ENCODE measurements at places on chromosomes 7 and 10.

DNA sequence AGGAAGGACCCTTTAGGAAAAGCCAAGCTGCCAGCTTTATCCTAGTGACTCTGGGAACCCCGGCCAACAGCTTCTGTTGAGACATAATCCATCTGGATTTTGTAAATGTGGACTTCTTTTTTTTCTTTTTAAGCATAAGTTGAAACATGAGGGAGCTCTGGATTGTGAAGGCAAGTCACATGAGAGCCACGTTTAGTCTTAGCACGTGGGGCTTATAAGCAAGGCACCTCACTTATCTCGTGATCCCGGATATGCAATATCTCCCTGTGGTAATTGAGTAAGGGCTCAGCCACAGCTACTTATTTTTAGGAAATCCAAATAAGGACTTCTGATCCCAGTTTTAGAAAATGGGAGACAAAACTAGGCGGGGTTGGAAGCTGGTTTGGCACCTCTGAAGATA, 111.2 kb upstream of the PTN start:
- no peak for DNase-seq

DNA sequence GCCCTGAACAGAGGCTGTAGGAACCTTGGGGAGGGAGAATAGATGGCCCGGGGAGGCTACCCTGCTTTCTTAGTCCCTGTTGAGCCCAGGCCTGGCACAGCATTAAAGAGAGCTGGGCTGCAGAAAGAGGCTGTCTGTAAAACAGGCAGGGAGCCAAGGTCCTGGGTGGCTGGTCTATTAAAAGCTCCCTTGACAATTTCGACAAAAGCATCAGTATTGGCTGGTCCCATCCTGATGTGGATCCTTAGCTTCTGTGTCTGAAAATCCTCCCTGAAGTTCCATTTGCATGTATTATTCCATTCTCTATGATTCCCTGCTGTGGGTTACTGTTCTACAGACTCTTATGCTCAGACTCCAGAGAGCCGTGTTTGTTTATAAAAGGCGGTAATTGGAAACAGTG, 158.5 kb downstream of the GALNT17 start:
- no peak for DNase-seq

DNA sequence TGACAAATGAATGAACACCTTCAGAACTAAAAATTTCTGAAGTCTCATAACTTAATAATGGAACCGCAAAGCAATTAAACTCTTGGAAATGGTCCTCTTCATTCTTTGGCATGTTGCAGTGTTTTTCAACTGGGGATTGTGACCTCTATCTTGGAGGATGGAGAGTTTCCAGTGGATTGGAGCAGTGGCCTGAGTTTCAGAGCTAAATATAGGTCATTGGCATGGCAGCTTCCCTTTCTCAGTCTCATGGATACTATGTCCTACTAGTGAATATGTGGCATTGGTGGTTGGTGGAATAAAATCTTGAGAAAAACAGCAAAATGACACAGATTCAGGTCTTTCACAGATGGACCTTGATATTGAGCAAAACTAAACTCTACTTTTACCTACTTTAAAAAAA, 24.1 kb upstream of the EPC1 start:
- DNase-seq, result no peak

DNA sequence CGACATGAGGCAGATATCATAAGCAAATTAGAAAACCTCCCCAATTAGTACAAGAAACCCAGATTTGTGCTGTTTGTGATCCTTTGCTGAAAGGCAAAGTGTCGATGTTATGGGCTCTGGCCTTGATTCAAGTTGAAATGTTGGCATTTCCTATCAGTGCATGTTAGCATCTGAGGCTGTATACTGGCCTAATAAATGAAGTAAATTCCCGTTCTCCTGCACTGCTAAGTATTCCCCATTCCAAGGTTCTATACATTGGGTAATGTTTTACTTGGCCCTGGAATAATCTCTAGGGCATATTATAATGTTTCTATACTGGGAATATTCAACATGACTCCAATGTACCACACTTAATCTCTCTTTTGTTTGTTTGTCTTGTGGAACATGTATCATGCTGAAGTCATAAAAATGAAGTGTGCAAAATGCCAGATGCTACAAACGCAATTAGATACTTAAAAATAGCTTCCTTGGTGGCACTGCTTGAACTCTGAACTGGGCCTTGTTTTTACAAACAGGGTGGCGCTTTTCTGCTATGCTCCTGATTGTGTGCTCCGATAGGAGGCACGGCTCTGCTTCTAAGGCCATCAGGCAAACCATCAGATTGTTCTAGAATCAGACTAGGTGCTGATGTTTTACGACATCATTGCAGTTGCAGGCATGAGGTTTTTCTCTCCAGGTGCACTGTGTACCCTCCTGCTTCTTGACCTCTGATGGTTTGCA, 156.7 kb upstream of the TCF7L2 start:
- DNase-seq, result no peak

DNA sequence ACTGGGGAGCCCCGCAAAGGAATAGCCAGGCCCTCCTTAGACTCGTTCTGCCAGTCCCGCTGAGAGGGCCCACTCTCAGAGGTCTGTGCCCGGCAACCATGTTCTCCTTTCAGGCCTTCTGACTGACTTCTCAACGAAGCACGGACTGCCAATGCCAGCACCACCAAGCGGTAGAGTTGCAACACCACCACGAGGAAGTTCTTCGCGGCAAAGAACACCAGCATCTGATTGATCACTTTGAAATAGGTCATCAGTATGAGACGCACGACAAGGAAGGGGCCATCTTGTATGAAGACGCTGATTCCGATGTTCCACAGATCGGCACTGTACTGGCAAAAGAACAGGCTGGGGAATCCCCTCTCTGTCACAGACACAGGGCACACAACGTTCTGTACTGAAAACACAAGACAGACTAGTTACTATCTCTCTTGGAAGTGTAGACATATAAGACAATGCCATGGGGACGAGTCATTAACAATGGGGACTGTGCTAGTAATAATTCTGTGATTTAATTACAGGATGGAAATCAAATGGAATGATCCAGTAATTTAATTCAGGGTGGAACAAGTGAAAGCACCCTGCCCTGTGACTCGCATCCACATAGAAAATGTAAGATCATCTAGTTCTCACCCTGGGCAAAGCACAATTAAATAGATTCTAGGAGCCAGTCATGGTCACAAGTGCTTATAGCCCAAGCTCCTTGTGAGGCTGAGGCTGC, 42.7 kb downstream of the TMEM26 start:
- no peak for DNase-seq
